ENCODE measurements at places on chromosomes 2 and 18.

DNA sequence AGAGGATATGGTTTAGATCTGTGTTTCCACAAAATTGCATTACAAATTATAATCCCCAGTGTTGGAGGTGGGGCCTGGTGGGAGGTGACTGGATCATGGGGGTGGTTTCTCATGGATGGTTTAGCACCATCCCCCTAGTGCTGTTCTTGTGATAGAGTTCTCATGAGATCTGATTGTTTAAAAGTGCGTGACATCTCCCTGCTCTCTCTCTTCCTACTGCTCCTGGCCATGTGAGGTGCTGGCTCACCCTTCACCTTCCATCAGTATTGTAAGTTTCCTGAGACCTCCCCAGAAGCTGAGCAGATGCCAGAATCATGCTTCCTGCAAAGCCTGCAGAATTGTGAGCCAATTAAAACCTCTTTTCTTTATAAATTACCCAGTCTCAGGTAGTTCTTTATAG lies 33.1 kb downstream of the LHCGR start:
- no peak for DNase-seq

- no peak for DNase-seq
Measured at GRCh38 chr2:11290713-11291112, 53.7 kb downstream of the ROCK2 start.

DNA sequence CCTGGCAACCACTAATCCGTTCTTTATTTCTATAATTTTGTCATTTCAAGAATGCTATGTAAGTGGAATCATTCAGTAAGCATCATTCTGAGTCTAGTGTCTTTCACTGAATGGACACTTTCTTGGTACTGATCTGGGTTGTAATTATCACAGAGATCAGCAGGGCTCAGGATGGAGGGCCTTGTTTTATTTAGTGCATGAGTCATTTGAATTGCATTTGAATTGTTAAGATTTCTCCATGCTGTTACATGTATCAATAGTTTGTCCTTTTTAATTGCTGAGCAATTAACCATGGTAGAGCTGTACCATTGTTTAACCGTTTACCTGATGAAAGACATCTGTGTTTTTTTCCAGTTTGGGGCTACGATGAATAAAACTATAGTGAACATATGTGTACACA lies 256.4 kb downstream of the THSD7B start:
- DNase-seq: no peak

DNA sequence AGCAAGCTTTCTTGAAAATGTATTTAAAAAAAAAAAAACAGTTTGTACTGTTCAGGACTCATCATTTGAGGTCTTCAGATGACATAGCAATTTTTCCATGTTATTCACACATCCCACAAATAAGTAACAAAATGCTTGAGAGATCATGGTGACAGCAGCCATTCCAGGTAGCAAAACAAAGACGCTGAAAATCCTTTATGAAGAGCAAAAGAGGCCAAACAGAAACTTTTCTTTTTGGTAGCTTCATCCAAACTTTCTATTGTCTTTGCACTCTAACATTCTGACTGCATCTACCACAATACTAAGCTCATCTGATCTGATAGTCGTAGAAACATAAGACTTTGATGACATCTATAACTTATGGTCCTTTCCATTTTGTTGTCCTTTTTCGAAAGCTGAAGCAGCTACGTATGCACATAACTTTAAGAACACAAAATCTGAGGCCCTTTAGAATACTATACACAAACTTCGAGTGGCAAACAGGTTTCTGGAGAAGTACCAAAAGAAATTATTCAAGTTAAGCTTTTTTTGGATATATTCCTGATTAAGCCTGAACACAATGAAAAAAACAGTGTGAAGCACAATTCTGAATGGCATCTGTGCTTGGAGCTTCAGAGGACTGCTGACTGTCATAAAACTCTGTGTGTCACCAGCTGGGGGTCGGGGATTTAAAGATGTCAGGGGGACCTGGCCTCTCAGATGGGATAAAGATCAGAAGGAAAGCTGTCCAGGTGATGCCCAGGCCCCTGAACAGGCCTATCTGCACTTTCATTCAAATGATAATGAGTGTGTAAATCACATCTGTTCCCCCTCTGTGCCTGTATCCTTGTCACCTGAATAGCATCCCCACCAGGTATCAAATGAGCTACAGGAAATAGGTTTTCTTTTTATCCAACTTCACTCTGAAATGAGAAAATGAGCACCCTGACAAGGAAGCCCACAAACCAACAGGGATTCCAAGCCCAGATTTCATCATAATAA lies 75.8 kb downstream of the ZEB2 start:
- no peak for DNase-seq

DNA sequence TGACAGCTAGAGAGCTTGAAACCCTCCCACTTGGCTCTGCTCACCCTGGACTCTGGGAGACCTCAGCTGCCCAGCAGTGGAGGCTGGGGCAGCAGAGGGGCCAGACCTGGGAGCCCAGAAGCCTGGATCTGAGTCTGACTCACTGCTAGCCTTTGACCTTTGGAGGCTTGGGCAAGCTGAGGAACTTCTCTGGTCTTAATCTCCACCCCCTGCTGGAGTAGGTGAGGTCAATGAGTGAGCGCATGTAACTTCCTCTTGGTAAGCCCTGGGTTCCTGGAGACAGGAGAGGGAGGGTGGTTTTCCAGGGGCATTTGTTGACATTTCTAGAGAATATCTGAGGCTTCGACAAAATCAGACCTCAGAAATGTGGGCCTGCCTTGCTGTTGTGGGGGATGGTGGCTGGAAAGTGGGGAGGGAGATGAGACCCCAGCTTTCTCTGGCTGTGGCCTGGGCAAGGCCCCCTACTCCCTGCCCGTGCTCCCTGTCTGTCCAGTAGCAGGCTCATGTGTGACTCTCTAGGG lies 73.0 kb upstream of the YWHAQ start:
- peak; percentile 60 for DNase-seq

Measured in GOT3 (cell line).